ENCODE measurements at places on chromosomes 5 and 9.

DNA sequence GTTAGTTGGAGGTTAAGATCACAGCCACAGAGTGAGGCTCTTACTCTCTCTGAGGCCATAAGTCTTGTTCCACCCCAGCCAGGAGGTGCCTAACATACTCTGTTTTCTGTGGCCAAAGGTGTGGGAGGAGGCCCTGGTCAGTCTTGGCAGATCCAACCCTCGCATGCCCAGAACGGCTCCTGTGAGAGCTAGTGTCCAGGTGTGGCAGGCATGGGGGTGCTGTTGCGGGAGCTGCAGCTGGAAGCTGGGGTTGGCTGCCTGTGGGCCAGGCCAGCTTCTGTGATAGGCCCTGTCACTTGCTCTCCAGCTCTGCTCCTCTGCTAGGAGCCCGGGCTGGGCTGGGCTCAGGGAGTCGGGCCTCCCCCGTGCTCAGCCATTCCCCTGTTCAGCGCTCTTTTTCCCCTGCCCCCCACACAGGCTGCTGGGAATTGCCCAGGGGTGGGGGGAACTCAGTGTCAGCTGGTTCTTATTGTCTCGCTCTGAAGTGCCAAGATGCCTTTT, 31.6 kb downstream of the IER5L start:
- no peak for DNase-seq

GRCh38 chr9:109159583-109159982, 7.5 kb downstream of the FRRS1L start:
- DNase-seq, result no peak

- DNase-seq, result no peak
Measured at GRCh38 chr5:35821513-35821912, 35.2 kb upstream of the IL7R start.

DNA sequence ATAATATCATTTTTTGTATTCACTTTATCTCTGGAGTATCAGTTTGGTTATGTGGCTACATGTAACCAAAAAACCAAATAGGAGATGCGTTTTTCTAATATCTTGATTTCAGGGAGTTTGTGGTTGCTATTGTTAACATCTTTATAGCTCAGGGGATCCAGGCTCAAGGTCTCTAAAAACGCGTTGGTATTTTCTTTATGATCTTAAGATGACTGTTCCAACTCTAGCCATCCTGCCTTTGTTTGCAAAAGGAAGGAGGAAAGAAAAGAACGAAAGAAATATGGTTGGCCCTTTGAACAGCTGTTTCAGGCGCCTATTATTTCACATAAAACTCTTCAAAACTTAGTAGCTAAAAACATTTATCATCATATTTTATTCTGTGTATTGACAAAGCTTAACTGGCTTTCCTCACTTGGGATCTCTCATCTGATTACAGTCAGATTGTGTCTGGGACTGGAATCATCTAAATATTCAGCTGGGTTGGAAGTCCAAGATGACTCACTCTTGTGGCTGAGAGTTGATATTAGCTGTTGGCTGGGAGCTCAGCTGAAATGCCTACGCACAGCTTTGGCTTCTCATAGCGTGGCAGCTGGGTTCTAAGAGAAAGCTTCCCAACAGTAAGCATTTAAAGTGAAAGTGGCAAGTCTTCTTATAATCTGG, 60.1 kb downstream of the FAM174A start:
- no peak for DNase-seq

DNA sequence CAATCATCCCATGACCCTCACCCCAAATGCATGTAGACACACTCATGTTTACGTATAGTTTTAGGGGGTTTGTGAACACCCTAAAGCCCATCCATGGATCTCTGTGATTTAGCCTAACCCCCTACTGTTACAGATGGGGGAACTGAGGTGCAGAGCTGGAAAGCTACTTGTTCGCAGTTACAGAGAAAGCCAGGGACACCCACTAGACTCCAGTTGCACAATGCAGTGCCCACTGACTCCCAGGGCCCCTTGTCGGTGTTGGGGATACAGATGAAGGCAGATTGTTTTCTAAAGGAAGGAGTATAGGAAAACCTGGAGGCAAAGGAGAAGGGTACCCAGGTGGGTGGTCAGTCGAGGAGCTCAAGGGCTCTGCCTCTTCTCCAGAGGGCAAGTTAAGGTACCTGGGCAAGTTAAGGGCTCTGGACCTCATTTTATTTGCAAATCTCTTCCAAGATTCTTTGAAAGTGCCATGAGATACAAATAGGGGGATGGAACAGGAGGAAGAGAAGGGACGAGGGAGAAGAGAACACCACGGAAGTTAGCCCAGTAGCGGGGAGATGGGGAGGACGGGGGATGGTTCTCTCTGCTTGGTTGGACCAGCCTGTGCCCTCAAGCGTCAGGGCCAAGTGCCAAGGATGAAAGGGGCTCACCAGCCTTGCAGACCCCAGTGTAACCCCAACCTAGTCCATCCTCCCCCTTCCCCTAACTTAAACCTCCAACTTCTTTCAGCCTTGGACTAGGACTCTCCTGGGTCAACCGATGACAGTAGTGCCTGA, 958 bp downstream of the MYOZ3 start:
- no peak for DNase-seq

- no peak for DNase-seq
Measured at GRCh38 chr5:39461007-39461682, 36.4 kb upstream of the DAB2 start.

- no peak for DNase-seq
Measured at GRCh38 chr5:60805463-60805862, 38.6 kb downstream of the ELOVL7 start.

DNA sequence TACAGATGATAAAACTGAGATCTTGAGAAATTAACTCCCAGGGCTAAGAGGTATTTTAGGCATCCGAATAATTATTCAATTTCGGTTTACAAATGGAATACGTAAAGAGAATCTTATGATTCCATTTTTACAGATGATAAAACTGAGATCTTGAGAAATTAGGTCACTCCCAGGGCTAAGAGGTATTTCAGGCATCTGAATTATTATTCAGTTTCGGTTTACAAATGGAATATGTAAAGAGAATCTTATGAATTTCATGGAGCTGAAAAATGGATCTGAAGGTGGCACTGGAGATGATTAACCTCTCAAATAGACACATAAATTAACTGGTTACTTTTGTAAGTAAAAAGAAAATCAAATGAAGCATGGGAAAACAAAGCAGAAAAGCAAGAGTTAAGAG, 44.2 kb downstream of the FGF1 start:
- DNase-seq, result no peak

DNA sequence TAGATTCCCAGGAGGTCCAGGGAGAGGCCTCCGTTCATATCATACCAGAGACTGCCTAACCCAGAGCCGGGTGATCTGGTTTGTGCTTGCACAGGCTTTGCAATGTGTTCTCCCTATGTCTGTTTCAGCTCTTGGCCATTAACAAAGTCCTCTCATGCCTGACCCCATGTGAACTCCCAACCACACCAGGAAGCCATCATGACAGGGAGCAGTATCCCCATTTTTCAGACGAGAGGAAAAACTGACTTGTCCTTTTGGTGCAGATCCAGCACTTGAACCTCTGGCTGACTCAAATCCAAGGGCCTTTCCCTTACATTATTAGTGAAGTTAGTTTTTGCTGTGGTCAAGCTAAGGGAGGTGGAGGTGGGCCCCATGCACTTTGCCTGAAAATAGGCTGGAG, 58.4 kb downstream of the TEX10 start:
- no peak for DNase-seq

- DNase-seq, result no peak
Measured at GRCh38 chr5:124419531-124419930, 326.9 kb downstream of the ZNF608 start.

DNA sequence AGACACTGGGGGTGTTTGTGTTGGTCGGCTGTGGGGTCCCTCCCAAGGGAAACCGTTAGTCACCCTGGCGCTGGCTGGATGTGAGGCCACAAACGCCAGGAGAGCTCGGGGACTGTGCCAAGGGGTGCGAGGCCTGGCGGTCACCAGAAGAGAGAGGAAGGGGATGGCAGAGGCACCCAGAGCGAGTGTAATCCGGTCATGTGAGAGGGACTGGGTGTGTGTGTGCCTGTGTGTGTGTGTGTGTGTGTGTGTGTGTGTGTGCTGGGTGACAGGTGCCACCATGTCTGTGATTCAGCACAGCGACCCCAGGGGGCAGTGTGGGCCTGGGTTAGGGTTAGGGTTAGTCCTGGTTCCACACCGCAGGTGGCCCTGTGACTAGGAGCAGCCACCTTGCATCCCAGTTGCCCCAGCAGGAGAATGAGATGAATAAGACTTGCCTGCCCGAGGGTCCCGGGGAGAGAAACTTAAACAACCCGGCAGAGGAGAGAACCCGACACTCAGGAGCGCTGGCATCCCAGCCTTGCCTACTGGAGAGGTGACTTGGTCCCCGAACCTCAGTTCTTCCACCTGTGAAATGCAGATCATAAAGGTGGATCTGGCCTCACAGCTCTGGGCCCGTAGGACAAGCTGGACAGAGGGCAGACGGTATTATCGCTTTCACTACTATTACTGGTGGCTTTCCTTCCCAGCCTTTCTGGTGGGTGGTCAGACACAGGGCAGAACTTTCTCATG, 1.4 kb upstream of the ADAMTSL2 start:
- no peak for DNase-seq

DNA sequence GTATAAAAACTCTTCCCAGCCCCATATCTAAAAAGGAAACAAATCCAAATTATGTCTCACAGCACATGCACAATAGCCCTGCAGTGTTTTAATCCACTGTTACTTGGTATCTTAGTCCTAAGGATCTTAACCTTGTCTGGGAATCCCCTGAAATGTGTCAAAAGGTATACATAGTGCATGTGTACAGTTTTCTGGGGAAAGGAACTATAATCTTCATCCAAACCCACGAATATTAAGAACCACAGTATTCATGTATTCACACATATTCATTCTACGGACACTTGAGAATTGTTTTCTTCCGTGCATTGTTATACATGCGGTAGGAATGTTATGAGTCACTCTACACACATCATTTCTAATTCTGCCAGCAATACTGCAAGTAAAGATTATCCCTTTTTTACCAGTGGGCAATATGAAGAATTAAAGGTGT, 47.8 kb upstream of the SNX2 start:
- DNase-seq, result no peak

DNA sequence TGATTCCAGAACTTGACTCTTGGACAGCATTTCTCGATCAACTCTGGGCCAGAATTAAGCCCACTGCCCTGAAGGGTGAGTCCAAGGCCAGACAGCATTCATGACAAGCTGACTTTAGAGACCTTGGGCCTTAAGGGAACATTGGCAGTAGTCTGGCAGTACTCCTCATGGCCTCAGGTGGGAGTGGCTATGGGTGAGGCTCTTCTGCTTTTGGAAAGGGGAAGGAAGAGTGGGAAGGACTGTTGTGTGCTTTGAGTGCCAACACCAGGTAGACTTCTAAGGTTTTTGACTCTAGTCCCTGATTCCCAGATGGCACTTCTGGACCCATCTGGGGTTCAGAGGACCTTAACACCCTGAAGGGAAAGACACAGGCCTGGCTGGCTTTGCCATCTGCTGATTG, 530.4 kb downstream of the ACTL7B start:
- DNase-seq, result no peak

DNA sequence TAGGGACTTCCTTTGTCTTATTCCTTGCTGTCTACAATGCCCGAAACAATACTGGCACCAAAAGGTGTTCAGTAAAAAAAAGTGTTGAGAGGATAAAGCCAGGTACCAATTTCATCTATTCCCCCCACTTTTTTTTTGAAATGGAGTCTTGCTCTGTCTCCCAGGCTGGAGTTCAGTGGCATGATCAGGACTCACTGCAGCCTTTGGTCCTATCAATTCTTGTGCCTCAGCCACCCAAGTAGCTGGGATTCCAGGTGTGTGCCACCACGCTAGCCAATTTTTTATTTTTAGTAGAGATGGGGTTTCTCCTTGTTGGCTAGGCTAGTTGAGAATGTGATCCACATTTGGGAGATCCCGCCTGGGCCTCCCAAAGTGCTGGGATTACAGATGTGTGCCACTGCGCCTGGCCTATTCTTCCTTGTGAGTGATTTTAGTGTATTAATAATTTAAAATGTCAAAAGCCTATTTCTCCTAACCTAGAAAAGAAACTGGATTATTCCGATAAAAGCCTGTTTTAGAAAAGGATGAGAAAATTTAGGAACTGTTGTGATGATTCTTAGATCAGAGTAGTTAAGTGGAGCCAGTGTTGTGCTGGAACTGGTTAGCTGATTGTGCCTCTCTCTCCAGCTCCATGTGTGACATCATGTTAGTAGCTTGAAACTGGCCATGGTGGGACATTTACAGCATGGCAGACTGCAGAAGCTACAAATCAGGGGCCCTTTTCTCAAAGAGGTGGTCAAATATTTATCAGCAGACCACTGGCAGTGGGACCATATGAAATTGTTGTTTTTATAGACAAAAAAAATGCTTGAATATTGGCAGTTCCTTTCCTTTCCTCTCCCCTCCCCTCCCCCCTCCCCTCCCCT, 14.3 kb downstream of the CDC42SE2 start:
- no peak for DNase-seq

DNA sequence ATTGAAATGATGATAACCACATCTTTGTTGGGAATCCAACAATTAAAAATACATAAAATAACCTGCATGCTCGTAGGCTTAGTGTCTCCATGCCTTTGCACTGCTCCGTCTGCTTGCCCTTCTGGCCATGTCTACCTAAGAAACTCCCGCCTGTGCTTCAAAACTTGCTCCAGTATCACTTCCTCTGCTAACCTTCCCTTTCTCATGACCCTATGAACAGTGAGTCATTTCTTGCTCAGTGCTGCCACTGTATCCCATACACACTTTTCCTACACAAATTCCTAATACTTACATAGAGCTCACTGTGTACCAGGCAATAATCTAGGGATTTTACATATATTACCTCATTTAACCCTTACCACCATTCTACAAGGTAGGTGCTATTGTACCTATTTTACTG, 33.5 kb downstream of the TMEM245 start:
- no peak for DNase-seq

DNA sequence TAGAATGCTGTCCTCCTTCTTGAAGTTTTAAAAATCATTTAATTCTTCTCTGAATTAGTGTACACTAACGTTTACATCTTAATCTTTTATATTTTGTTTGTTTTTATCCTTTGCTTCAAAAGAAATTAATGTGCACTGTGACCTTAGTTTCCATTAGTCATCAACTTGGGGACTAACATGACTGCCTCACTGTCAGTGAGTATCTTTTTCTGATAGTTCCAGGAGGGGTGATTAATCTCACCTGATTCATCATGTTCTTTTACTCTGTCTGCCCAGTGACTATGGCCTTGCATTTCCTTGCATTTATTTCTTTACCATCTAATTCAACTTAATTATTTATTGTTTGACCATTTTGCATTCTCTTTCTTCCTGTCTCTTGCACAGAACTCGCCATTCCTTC, 33.4 kb upstream of the NR3C1 start:
- DNase-seq, result no peak

DNA sequence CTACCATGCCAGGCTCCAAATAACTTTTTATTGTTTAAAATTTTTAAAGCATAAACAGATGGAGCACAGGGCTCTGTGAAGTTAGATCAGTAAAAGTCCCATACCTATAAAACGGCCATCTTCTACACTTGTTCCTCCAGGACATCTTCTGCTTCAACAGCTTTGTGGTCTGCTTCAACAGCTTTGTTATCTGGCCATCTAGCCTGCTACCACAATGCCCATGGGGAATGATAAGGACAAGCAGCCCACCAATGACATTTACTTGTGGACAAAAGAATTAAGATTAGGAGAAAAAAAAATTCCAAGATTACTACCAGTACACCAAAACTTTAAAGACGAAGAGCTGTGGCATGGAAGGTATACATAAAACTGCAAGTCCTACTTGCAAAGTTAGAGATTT, 2.2 kb upstream of the VPS13A start:
- no peak for DNase-seq
